Left ventricle myocardium inferior (tissue), 1 donor: ENCODE measurements at places on chromosomes 1 and 21. TPM values are rescaled to one million over a fixed set of nuclear protein-coding genes. Genes with fewer than 3 reads are reported as not detected.

Gene BRDT
- not detected for total RNA-seq

Gene NR1I3
- not detected for total RNA-seq

Gene DNASE2B
- not detected for total RNA-seq

Gene PPM1J
- total RNA-seq, result 5.4 TPM

Gene MSH4
- 0.25 TPM for total RNA-seq

Gene ZNF593OS
- total RNA-seq, result not detected

Gene SPATA6
- 9.3 TPM for total RNA-seq

Gene HOOK1
- 4.0 TPM for total RNA-seq

- no peaks in the 10 kb centered on the region for H3K27me3 ChIP-seq
- H3K4me1 ChIP-seq, result peaks cover 38% of the 10 kb centered on the region
Measured at GRCh38 chr1:221714227-221715152, 27.4 kb downstream of the DUSP10 start.

DNA sequence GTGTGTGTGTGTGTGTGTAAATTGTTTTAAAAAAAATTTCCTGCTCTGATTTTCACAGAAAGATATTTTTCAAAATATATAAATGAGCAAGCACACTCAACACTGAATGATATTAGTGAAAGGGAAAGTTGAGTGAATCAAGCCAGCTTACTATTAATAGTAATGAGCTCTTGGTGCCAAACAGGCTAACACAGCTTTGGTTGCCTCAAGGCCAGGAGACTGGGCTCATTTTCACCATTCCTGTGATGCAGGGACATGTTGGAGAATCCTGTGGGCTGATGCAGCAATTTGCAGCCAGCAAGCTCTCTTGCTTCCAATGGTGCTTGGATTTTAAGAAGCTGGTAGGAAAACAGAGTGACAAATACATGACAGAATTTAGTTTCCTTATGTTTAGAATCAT is 30.2 kb downstream of the PLA2G4A start:
- DNase-seq, result no peak
- peaks cover 4% of the 10 kb centered on the region for H3K4me1 ChIP-seq
- H3K4me3 ChIP-seq, result no peak overlapping the region

- H3K4me3 ChIP-seq, result no peak overlapping the region
- no peaks in the 10 kb centered on the region for H3K4me1 ChIP-seq
- H3K36me3 ChIP-seq, result no peaks in the 10 kb centered on the region
- DNase-seq, result no peak
Measured at GRCh38 chr1:36847761-36848160, 186.6 kb downstream of the GRIK3 start.

GRCh38 chr1:161374373-161374772 is 6.7 kb upstream of the CFAP126 start:
- DNase-seq, result no peak
- H3K36me3 ChIP-seq, result no peaks in the 10 kb centered on the region
- no peaks in the 10 kb centered on the region for H3K4me1 ChIP-seq
- no peak overlapping the region for H3K4me3 ChIP-seq
- H3K27me3 ChIP-seq, result no peaks in the 10 kb centered on the region
- H3K27ac ChIP-seq, result no peak overlapping the region

DNA sequence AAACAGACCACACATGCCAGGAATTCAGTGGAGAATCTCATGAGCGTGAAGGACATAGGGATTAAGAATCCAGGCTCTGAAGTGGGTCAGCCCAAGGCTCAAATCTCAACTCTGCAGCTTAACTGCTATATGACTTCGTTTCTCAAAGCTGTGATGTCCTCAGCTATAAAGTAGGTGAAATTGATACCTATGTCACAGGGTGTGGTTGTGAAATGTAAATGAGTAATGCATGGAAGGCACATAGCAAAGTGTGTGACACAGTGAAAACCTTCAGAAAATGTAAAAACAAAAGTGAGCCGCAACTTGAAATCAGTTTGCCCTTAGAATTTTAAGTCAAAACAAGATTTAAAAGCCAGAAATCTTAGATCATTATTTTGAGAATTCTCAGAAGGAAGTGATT is 145.7 kb upstream of the PRMT6 start:
- no peaks in the 10 kb centered on the region for H3K4me1 ChIP-seq
- H3K27me3 ChIP-seq, result no peaks in the 10 kb centered on the region
- DNase-seq, result no peak
- H3K4me3 ChIP-seq, result no peak overlapping the region
- no peak overlapping the region for H3K27ac ChIP-seq
- no peaks in the 10 kb centered on the region for H3K36me3 ChIP-seq

GRCh38 chr1:228994676-228995594 is 259.7 kb downstream of the RHOU start:
- no peaks in the 10 kb centered on the region for H3K27me3 ChIP-seq
- H3K27ac ChIP-seq, result no peak overlapping the region
- no peak overlapping the region for H3K4me3 ChIP-seq
- DNase-seq, result no peak
- H3K36me3 ChIP-seq, result no peaks in the 10 kb centered on the region

DNA sequence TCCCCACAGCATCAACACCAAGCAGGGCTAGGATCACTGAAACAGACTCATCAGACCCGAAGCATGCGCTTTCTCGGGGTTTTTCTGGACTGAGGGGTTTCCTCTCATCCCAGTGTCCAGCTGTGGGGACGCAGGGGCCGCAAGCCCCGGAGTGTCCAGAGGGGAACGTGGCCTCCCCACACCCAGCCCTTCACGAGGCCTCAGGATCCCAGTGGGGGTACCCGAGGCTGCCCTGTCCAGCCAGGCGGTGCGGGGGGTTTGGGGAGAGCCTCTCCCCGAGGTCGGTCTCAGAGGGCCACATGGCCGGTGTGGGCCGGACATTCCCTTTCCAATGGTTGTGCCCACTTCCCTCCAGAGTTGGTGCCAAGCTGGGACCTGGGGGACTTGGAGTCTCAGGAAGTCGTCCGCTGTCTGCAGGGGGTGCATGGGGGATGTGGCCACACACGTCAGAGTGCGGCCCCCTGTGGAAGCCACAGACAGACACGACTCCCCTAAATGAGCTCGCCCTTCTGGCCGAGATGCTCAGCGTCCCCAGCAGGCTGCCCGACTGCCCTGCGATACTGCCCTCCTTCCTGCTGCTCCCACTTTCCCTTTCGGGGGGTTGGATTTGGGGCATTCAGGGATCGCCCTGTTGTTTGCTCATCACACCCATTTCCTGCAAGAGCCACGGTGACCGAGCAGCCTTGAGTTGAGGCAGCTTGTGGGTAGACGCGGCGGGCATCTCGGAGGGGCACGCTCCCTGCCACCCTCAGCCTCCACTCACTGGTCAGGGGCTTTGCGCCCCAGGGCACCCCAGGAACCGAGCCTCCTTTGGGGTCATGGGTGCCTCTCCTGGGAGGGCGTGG is 4.1 kb downstream of the COL6A1 start:
- no peaks in the 10 kb centered on the region for H3K27me3 ChIP-seq
- DNase-seq, result peak; percentile 17
- peak overlapping the region; percentile 92 for H3K27ac ChIP-seq

- H3K4me1 ChIP-seq, result peaks cover 77% of the 10 kb centered on the region
- H3K4me3 ChIP-seq, result peak overlapping the region; percentile 91
- no peaks in the 10 kb centered on the region for H3K27me3 ChIP-seq
- peak overlapping the region; percentile 95 for H3K27ac ChIP-seq
- no peak for DNase-seq
Measured at GRCh38 chr1:232627645-232628334, 2.1 kb downstream of the SIPA1L2 start.

DNA sequence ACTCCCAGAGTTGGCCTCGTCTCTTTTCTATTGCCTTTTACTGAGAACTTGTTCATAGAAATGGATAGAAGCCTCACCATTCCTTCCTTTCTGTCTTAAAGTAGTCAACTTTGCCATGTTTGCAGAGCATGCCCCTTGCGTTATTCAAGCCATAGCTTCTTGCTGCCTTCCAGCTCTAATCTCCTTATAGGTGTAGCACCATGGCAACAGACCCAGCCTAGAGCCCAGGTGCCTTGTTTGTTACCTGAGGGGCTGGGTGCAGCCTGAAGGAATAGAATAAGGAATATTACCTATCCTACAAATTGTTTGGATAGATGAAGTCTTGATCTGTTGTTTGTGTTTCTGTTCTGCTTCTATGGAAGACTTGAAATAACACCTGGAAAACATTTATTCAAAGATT is 59.9 kb downstream of the CLEC20A start:
- peaks cover 13% of the 10 kb centered on the region for H3K4me1 ChIP-seq
- H3K27ac ChIP-seq, result no peak overlapping the region
- H3K4me3 ChIP-seq, result no peak overlapping the region
- DNase-seq, result no peak

- no peak for DNase-seq
- no peaks in the 10 kb centered on the region for H3K36me3 ChIP-seq
- no peaks in the 10 kb centered on the region for H3K4me1 ChIP-seq
- H3K27me3 ChIP-seq, result no peaks in the 10 kb centered on the region
- H3K4me3 ChIP-seq, result no peak overlapping the region
Measured at GRCh38 chr1:76059451-76059850, 15.1 kb upstream of the ST6GALNAC3 start.

DNA sequence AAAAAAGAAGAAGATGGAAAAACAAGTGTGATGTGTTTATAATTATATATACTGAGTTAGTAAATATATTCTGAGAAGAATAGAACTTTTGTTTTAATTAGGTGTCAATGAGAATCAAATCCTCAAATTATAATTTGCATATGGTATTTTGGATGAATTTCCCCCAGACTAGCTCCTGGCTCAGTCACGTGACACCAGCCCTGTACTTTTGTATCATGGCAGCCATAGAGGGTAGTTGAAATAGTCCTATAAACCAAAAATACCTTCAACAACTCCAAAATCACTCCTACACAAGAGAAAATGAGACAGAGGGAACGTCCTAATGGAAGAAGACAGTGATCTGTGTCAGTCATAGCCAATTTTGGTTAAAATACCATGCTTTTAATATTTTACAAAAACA is 9.0 kb upstream of the S1PR1 start:
- DNase-seq, result no peak
- H3K36me3 ChIP-seq, result no peaks in the 10 kb centered on the region
- no peaks in the 10 kb centered on the region for H3K27me3 ChIP-seq
- H3K4me1 ChIP-seq, result no peaks in the 10 kb centered on the region

DNA sequence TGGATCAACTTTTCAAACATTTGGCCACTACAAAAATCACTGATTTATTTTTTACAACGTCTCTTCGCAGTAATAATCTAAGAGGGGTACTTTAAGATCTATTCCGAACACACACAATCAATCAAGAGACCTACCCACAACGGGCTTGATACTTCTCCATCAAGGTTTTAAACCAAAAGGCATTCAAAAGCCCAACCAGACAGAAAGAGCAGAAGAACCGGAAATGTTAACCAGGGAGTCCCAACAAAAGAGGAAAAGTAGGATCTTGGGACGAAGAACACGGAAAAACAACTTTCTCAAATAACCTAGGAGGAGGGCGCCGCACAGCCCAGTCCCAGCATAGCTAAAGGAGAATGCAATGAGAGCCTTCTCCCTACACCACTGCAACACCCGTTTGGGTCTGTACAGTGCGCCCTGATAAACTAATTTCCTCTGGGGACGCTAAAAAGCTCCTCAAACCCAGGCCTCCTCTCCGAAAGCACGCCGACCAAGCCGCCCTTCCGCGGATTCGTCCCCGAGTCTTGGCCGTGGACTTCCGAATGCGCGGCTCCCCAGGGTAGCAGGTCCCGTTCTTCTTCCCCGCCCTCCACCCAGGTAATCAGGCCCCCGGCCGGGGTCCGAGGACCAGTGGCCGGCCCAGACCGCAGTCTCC is 623 bp downstream of the RPL22 start:
- no peak for DNase-seq
- peak overlapping the region; percentile 93 for H3K27ac ChIP-seq
- H3K27me3 ChIP-seq, result no peaks in the 10 kb centered on the region
- peaks cover 38% of the 10 kb centered on the region for H3K36me3 ChIP-seq

- peaks cover 69% of the 10 kb centered on the region for H3K4me1 ChIP-seq
- H3K27ac ChIP-seq, result peak overlapping the region; percentile 54
- no peak overlapping the region for H3K4me3 ChIP-seq
Measured at GRCh38 chr1:113783254-113784103, 24.2 kb upstream of the PHTF1 start.

GRCh38 chr1:217053676-217054075 is 330.4 kb upstream of the ESRRG start:
- no peaks in the 10 kb centered on the region for H3K27me3 ChIP-seq
- peaks cover 4% of the 10 kb centered on the region for H3K4me1 ChIP-seq
- H3K4me3 ChIP-seq, result no peak overlapping the region
- no peak overlapping the region for H3K27ac ChIP-seq

DNA sequence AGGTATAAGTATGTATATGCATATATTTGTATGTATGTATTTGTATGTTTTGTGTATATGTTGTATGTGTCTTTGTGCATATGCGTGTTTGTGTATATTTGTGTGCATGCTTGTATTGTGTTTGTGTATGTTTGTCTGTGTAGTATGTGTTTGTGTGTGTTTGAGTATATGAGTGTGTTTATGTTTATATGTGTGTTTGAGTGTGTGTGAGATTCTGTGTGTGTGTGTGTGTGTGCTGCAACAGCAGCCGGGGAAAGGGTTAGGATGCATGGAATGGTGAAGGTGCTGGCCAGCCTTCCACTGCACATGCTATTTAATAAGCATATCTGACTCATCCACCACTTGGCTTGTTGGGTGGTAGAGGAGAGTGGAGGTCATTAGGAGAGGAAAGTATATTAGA is 46.6 kb upstream of the RAB4A start:
- H3K4me3 ChIP-seq, result no peak overlapping the region
- H3K4me1 ChIP-seq, result peaks cover 45% of the 10 kb centered on the region
- H3K27ac ChIP-seq, result no peak overlapping the region
- no peaks in the 10 kb centered on the region for H3K36me3 ChIP-seq
- H3K27me3 ChIP-seq, result no peaks in the 10 kb centered on the region
- no peak for DNase-seq

DNA sequence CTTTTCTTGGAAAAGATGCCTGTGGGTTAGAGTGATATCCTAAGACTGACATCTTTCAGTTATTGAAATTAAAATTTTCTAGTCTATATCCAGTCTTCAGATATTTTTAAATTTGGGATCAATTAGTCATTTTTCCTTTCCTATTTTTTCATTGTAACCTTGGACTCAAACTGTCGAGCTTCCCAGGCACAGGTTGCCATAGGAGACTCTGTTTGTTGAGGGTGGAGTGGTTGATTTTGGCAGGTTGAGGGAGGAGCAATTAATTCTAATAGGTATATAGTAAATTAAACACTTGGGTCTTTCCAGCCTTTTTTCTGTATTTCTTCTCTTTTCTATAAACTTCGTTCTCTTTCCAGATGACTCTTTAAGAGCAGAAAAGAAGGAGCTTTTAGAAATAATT is 326.8 kb downstream of the ASTN1 start:
- no peak overlapping the region for H3K27ac ChIP-seq
- H3K4me1 ChIP-seq, result no peaks in the 10 kb centered on the region
- no peak for DNase-seq
- no peaks in the 10 kb centered on the region for H3K27me3 ChIP-seq
- H3K36me3 ChIP-seq, result no peaks in the 10 kb centered on the region

GRCh38 chr1:244164511-244164890 is 113.4 kb downstream of the ZBTB18 start:
- peak overlapping the region; percentile 87 for H3K27ac ChIP-seq
- H3K27me3 ChIP-seq, result no peaks in the 10 kb centered on the region
- H3K4me3 ChIP-seq, result no peak overlapping the region
- DNase-seq, result no peak

GRCh38 chr1:211332036-211332616 is 5.5 kb downstream of the TRAF5 start:
- no peaks in the 10 kb centered on the region for H3K36me3 ChIP-seq
- H3K4me1 ChIP-seq, result peaks cover 30% of the 10 kb centered on the region
- DNase-seq, result no peak
- no peak overlapping the region for H3K4me3 ChIP-seq
- H3K27ac ChIP-seq, result no peak overlapping the region
